ENCODE measurements at places on chromosomes 12 and 14. TPM values are rescaled to one million over a fixed set of nuclear protein-coding genes. Genes with fewer than 3 reads are reported as not detected.

Gene TAS2R43
- total RNA-seq: 0.29 TPM

Gene GLS2
- total RNA-seq: not detected

Gene ESRRB
- total RNA-seq: not detected

Gene DEGS2
- 0.88 TPM for total RNA-seq

Gene CCDC177
- total RNA-seq: not detected

Gene KRT83
- not detected for total RNA-seq

Gene FOXM1
- total RNA-seq: not detected

Gene SLCO1B1
- total RNA-seq: not detected

Gene ANKRD33
- total RNA-seq: 0.14 TPM

Data from uterus (tissue), 4 donors.